ENCODE measurements at places on chromosomes 6 and 20.

DNA sequence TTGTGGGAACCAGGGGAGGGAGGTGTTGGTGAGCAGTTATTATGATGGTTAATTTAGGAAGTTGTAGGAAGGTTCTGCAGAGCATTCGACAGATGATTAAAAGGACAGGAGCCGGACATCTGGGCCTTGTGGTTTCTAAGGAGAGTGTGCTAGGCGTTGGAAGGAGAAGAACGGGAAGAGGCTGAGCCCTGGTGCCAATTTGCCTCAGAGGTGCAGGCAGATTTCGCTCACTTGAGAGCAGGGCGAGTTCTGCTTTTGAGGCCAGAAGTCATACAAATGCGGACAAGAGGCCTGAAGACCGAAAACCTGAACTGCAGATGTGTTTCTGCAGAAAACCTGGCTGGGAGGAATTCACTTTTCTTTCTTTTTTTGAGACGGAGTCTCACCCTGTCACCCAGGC is 30.5 kb upstream of the RPS6KA2 start:
- DNase-seq, result no peak

DNA sequence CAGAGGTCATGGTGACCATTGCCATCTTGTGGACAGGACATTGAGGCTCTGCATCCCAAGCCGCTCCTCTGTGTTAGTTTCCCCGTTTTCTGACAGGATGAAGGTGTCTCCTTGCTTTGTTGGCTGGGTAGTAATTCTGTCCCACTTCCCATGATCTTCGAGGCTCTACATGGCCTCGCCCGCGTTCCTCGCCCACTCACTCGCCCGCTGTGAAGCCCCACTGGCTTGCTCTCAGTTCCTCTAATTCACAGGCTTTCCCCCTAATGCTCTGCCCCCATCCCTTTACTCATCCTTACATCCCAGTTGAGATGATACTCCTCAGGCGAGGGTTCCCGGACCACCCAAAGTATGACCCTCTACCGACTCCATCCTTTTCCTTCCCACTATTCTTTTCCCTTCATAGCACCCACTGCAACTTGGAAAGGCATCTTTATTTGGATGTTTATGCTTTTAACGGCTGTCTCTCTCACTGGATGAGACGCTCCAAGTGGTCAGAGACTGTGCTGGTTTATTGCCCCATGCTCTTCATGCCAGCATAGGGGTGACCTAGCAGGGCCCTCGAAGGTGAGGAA is 511 bp upstream of the SLC35B2 start:
- no peak for DNase-seq

DNA sequence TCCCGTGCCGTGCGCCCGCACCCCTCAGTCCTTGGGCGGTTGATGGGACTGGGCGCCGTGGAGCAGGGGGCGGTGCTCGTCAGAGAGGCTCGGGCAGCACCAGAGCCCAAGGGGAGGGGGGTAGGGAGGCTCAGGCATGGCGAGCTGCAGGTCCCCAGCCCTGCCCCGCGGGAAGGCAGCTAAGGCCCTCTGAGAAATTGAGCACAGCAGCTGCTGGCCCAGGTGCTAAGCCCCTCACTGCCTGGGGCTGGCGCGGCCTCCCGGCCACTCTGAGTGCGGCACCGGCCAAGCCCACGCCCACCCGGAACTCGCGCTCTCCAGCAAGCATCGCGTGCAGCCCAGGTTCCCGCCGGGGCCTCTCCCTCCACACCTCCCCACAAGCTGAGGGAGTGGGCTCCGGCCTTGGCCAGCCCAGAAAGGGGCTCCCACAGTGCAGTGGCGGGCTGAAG is 16.4 kb downstream of the SOX4 start:
- DNase-seq, result no peak

- no peak for DNase-seq
These were observed 10.3 kb downstream of the GFRA4 start for GRCh38 chr20:3652676-3653596.

DNA sequence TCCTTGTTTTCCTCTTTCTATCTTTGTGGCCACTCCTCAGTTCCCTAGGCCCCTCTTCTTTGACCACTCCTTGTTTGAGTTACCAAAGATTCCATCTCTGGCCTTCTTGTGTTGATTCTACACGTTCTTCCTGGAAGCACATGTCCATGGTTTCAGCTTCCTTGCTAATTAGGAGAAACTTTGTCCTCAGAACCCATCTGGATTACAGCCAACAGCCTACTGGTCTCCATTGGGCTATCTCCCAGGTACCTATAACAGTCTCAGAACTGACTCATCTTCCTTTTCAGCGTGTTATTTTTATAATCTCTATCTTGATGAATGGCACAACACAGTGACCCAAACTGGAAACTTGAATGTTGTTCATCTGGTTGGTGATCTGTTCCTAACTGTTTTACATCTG is 17.5 kb downstream of the PTPRA start:
- no peak for DNase-seq
